C1 segment of cervical spinal cord (tissue), 14 donors: ENCODE measurements at places on chromosomes 12 and 14.

DNA sequence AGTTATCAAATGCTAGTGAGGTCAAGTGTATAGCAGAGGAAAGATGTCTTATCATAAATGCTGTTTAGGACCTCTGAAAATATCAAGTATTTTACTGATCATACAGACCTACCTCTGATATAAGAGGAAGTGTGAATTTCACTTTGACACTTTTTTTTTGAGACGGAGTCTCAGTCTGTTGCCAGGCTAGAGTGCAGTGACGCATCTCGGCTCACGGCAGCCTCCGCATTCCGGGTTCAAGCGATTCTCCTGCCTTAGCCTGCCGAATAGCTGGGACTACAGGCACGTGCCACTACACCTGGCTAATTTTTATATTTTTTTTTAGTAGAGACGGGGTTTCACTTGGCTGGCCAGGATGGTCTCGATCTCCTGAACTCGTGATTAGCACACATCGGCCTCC, 55.1 kb upstream of the PIK3C2G start:
- DNase-seq: no peak

- DNase-seq: no peak
Observed at GRCh38 chr12:28463396-28463795, 273.1 kb downstream of the CCDC91 start.

GRCh38 chr12:31874961-31875608, 84.1 kb upstream of the RESF1 start:
- no peak for DNase-seq

GRCh38 chr14:86892152-86892956, 1100.6 kb downstream of the GALC start:
- no peak for DNase-seq

DNA sequence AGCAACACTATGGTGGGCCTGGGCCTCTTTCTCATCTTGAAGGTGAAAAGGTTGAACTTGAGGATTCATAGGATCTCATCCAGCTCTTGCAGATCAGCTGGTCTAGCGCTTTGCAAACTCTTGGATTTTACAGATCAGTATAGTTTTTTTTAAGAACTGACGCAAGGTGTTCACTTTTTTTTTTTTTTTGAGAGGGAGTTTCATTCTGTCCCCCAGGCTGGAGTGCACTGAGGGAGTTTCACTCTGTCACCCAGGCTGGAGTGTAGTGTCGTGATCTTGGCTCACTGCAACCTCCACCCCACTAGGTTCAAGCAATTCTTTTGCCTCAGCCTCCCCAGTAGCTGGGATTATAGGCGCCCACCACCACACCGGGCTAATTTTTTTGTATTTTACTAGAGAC, 20.4 kb upstream of the LGMN start:
- no peak for DNase-seq

- DNase-seq: no peak
Observed at GRCh38 chr12:447141-447540, 12.6 kb upstream of the B4GALNT3 start.

DNA sequence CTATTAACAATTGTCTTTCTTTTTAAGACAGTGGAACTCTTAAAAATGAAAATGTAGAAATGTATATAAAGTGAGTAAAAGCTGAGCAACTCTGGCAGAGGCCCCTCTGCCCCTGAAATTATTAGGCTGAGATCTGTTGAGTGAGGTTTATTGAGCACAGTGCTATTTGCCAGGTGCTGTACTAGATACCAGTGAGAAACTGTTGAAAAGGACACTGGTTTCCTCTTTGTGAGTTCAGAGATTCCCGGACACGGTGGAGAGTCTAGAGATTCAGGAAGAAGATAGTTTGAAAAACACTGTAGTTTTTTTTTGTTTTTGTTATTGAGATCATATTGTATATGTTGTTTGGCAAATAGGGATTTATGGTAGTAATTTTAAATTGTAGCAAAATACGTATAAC, 11.2 kb downstream of the ACVR1B start:
- DNase-seq: no peak

GRCh38 chr12:116265351-116266147, 11.9 kb downstream of the MED13L start:
- no peak for DNase-seq
